SW 1271 (cell line): ENCODE measurements at places on chromosomes 1 and 21.

- DNase-seq: peak; percentile 84
These were observed at the start of gene ZBTB8A for GRCh38 chr1:32538887-32539583. ZBTB8A (plus strand) TSS chr1:32539427; CDS start chr1:32592932, 53,505 bp downstream.

DNA sequence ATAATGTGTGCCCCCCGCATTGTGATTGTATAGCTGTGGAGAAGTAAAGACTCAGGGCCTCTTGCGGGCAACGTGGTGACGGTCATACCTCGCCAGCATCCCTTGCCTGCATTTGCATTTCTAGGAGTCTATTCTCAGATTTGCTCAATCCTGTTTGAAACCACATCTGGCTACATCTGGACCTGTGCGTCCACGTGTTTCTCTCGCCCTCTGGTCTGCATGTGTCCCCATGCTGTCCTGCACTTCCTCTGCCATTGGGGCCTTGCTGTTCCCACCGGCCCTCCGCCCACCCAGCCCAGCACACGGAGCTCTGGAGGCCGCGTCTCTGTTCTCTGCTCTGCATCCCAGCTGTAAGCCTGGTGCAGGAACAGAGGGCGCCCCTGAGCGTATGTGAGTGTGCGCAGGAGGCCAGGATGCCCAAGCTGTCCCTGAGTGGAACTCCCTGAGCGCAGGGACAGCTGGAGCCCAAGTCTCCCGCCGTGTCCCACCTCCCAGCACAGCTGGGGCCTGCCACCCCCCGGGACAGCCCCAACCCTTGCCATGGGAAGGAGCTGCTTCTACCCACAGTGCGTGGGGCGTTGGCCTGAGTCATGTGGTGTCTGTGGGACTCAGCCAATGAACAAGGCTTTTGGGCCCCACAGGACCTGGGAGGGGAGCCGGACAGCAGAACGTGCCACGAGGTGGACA lies 1.6 kb downstream of the KRTAP10-2 start:
- no peak for DNase-seq

DNA sequence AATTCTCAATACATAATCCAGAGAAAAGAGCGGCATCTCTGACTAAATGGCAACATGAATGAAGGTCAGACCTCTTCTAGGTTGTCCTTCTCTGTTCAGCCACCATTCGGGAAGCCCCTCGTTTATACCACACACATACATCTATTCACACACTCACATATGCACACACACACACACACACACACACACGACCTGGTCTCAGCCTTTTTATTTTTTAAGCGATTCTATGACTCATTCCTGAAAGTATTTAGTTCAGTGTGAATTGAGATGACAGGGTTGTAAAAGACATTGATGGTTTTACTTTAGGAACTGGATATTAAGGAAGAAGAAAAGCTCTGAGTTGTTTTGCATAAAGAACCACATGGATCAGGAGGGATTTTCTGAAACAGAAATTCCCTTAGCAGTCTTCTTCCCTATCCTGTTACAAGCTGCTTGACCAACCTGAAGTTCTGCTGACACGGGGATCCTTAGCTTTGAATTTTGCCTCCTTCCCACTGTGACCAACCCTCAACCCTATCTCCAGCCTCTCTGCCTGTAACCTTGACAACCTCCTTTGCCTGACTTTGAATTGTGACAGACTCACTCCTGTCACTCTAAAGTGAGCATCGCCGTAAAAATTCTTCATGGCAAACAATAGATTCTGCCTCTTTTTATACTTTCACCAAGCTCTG lies 383.1 kb upstream of the ESRRG start:
- no peak for DNase-seq

DNA sequence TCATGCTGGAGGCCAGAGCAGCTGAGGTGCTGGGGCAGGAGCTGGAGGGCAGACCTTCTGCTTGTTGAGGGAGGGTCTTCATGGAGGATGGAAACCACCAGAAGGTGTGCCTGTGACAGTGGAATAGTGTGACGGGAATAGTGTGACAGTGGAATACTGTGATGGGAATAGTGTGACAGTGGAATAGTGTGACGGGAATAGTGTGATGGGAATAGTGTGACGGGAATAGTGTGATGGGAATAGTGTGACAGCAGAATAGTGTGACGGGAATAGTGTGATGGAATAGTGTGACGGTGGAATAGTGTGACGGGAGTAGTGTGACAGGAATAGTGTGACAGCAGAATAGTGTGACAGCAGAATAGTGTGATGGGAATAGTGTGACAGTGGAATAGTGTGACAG lies 325.1 kb downstream of the HHAT start:
- no peak for DNase-seq

DNA sequence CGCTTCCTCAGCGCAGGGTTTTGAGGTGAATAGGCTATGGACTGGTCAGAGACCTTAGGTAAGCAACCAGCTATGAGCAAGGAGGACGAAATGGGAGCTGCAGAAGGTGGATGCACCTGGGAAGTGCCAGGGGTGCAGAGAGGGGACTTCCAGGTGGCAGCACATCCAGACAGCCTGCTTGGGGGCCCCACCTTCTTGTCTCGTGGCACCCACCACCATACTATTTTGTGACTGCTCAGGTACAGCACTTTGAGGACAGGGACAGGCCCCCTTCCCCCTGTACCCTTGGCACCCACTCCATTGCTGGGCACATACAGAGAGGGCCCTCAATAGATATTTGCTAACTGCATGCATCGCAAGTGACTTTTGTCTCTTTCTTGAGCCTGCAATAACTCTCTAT lies 777 bp upstream of the KISS1 start:
- no peak for DNase-seq

- DNase-seq: no peak
These were observed 140.5 kb downstream of the FCRL5 start for GRCh38 chr1:157411769-157412168.

- no peak for DNase-seq
These were observed 13.8 kb downstream of the RNU5D-1 start for GRCh38 chr1:44717156-44717555.

DNA sequence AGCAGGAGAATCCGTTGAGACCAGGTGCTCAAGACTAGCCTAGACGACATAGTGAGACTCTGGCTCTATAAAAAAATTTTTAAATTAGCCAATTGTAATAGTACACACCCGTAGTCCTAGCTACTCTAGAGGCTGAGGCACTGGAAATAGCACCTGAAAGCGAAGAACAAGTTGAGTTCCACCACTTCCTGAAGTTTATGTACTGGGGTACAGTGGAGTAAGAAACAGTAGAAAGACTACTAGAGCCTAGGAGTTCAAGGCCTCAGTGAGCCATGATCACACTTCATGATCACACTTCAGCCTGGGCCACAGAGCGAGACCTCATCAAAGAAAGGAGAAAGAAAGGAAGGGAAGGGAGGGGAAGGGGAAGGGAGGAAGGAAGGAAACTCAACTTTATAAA lies 19.8 kb downstream of the RSBN1 start:
- DNase-seq: no peak

DNA sequence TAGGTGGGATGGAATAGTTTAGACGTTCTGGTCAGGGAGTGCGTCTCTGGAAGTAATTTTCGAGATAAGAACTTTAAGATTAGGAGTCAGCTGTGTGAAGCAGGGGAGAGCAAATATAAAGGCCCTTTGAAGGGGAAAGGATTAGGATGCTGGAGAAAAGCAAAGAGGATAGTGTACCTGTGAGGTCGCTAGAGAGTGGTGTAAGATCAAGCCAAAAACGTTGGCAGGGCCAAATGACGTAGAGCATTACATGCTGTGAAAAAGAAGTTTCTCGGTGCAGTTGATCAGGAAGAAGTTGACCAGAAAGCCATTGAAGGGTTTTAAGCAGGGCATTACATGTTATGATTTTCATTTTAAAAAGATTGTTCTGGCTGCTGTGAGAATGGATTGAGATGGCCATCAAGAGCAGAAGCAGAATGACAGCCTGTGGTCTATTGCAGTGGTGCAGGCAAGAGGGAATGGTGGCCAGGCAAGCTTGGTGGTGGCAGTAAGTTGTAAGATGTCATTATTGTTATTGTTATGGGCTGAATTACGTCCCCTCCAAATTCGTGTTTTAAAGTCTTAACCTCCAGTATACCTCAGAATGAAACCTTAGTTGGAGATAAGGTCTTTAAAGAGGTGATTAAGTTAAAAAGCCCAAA lies 113.6 kb upstream of the KIF26B start:
- no peak for DNase-seq

DNA sequence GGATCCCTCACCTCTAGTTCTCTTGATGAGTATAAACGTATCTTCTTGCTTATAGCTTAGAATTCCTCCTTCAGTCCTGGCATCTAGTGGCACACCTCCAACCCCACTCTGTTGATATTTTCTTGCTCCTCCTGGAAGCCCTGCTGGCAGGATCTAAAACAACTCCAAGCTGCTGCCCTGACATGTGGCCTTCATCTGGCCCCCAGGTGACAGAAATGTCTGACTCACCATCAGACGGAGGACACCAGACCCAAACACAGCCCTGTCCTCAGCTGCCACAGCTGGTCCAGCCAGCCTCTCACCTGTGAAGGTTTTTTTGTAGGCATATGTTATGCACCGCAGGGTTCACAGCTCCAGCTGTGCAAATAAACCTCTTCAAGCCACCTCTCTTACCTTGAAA lies 53.4 kb downstream of the KRTAP19-8 start:
- DNase-seq: no peak
